Left renal cortex interstitium (tissue), 4 donors: ENCODE measurements at places on chromosomes 13 and 19. TPM values are rescaled to one million over a fixed set of nuclear protein-coding genes. Genes with fewer than 3 reads are reported as not detected.

- DNase-seq: no peak
These were observed 35.7 kb upstream of the MATK start for GRCh38 chr19:3821857-3822364.

DNA sequence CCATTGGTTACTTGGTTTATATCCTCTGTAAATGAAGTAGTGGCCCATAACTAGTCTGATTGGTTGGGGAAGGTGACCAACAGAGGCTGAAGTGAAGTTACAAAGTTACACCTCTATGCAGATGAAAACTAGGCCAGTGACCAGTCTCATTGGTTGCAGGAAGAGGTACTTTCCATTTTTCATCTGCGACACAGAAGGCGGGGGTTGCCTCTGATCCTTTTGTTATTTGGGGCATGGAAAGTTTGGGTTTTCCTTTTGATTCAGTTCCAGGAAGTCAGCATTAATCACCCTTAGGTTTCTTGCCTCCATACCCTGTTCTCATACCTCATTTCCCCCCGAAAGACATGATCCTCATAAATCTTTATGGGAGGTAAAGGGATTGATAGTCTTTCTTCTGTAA lies 20.2 kb downstream of the ZNF544 start:
- no peak for DNase-seq

DNA sequence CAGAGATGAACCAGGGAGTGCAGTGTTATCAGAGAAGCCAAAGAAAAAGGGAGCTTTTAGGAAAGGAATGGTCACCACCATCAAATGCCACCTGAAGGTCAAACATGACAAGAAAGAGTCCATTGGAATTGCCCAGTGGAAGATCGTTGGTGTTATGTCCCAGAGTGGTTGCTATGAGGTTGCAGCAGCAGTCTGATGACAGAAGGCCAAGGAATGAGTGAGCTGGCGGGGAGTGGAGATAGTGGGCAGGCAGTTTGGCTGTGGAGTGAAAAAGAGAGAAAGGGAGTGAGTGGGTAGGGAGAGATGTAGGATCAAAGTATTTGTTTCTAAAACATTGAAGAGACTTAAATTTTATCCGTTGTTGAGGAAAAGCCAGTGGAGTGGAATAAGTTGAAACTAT lies 117.4 kb upstream of the WASF3 start:
- DNase-seq: no peak

Gene ADGRE3
- polyA plus RNA-seq: 0.08 TPM

Gene BEST2
- polyA plus RNA-seq: not detected

Gene IL17D
- polyA plus RNA-seq: 9.3 TPM
